Dorsolateral prefrontal cortex (tissue), 122 donors: ENCODE measurements at places on chromosomes 7 and 10.

- no peak for DNase-seq
These were observed 16.5 kb downstream of the KDM7A start for GRCh38 chr7:140160308-140160707.

GRCh38 chr7:30796105-30796869, 25.1 kb downstream of the MINDY4 start:
- no peak for DNase-seq

DNA sequence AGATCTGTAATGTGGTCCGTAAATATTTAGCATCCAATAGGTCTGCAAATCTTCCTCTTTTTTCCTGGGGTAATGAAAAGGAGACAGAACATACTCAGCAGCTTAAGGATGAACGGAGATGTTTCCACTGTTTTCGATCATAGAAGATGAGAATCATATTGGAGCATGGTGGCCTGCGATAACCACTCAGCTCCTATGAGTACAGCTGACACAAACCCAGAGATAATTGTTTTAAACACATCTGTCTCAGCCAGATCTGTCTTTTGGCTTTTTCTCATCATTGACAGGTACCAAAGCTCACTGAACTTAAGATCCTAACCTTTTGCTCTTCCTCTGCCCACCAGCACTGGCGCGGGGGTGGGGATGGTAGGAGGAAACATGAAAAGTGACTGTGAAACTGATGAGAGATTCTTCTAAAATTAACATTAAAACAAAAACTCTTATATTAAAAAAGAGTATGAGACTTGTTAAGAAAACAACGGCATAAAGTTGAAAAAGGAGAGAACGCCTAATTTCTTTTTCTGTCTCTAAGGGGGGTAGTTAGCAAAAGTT, 71.0 kb downstream of the SVOPL start:
- no peak for DNase-seq

- DNase-seq = no peak
These were observed 41.4 kb upstream of the AKR1C2 start for GRCh38 chr10:5045095-5045494.

DNA sequence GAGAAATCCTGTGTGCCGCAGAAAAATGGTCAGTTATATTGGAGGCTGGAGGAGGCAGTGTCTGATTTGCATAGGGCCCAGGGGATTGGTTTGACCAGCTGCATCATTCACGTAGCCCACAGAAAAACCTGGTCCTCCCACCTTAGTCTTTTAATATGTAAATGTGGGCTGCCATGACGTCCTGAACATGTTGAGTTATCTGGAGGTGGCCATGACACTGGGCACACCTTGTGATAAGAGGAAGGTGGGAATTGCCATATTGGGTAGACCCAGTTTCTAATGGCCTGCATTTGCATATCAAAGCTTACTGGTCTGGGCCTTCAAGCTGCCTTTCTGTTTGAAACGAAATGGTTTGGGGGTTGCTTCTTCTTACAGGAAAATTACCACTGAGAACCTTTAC, 162.2 kb downstream of the AHR start:
- DNase-seq = no peak
